SHP77 treated with DMSO at 0.1 percent for 48 hours (cell line): ENCODE measurements at places on chromosomes 7 and 10.

GRCh38 chr7:112206991-112207592 lies 597 bp downstream of the ZNF277 start:
- no peak for DNase-seq

- peak; percentile 64 for DNase-seq
These were observed at the start of gene GRM8 for GRCh38 chr7:127252778-127253280. GRM8 (minus strand) TSS chr7:127252941.

DNA sequence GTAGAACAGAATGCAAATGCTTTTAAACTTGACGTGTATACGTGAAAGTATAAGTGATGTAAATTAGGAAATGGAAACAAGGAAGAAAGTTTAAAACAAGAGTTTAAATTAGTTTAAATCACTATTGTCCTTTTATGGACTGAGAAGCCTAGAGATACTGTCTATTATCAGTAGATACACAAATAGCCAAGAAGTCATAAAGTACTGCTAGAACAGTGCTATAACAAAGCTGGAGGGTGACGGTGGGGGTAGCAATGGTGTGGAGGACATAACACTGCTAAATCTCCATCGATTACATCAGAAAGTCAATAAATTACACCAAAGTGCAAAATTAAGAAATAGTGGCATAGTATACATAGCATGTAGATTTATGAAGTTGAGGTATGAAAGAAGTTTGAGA lies 50.1 kb upstream of the CAV2 start:
- no peak for DNase-seq

- DNase-seq = no peak
These were observed 58.9 kb downstream of the FRMPD2 start for GRCh38 chr10:48215486-48216203.

GRCh38 chr10:77537720-77538373 lies 99.8 kb downstream of the KCNMA1 start:
- DNase-seq = no peak
